ENCODE measurements at places on chromosomes 7 and 10.

GRCh38 chr7:2287745-2288144 is 26.5 kb downstream of the SNX8 start:
- no peaks in the 10 kb centered on the region for H3K27me3 ChIP-seq
- peaks cover 8% of the 10 kb centered on the region for H3K36me3 ChIP-seq
- no peak overlapping the region for H3K4me3 ChIP-seq
- no peak for DNase-seq

DNA sequence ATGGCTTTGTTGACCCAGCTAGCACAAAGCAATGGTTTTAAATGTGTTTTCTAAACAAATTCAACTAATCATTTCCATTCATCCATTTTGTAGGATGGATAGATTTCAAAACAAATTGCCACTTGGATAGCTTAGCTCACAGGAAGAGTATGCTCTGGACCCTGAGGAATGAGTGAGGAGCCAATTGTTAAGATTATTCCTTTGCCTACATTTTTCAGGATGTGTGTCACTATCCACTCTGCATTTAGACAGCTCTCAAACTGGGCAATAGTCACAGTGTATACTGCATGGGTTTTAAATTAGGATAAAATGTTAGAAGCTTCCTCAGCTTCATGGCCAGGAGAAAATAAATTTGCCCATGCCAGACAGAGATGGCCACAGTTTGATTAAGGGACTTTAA is 605.6 kb upstream of the TEX47 start:
- no peak overlapping the region for H3K4me3 ChIP-seq
- no peak for DNase-seq
- no peaks in the 10 kb centered on the region for H3K4me1 ChIP-seq
- no peaks in the 10 kb centered on the region for H3K27me3 ChIP-seq

GRCh38 chr10:61942604-61943461 is 41.3 kb downstream of the ARID5B start:
- H3K27ac ChIP-seq = peak overlapping the region; percentile 82
- H3K4me3 ChIP-seq = peak overlapping the region; percentile 75
- peaks cover 3% of the 10 kb centered on the region for H3K27me3 ChIP-seq
- H3K36me3 ChIP-seq = peaks cover 43% of the 10 kb centered on the region

- H3K4me3 ChIP-seq = no peak overlapping the region
- peaks cover 3% of the 10 kb centered on the region for H3K27me3 ChIP-seq
- H3K27ac ChIP-seq = peak overlapping the region; percentile 65
- no peaks in the 10 kb centered on the region for H3K4me1 ChIP-seq
- DNase-seq = no peak
- H3K36me3 ChIP-seq = peaks cover 24% of the 10 kb centered on the region
Measured at GRCh38 chr10:128096486-128097199, 29.6 kb downstream of the MKI67 start.

GRCh38 chr7:106678795-106679152 is 17.8 kb upstream of the CCDC71L start:
- no peak overlapping the region for H3K27ac ChIP-seq
- no peak overlapping the region for H3K4me3 ChIP-seq
- H3K36me3 ChIP-seq = peaks cover 6% of the 10 kb centered on the region
- DNase-seq = no peak

GRCh38 chr7:80127412-80128160 is 7.0 kb upstream of the GNAI1 start:
- no peak overlapping the region for H3K27ac ChIP-seq
- no peak for DNase-seq
- no peak overlapping the region for H3K4me3 ChIP-seq
- H3K36me3 ChIP-seq = no peaks in the 10 kb centered on the region

DNA sequence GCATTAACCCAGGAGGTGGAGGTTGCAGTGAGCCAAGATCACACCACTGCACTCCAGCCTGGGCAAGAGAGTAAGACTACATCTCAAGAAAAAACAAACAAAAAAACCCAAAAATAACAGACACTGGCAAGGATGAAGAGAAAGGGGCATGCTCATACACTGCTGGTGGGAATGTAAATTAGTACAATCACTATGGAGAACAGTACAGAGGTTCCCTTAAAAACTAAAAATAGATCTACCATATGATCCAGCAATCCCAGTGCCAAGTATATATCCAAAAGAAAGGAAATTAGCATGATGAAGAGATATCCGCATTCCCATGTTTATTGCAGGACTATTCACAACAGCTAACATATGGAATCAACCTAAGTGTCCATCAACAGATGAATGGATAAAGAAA is 66.4 kb upstream of the PLA2G12B start:
- DNase-seq = no peak
- H3K4me1 ChIP-seq = peaks cover 11% of the 10 kb centered on the region
- H3K4me3 ChIP-seq = no peak overlapping the region
- H3K27ac ChIP-seq = no peak overlapping the region
- no peaks in the 10 kb centered on the region for H3K27me3 ChIP-seq
- peaks cover 46% of the 10 kb centered on the region for H3K36me3 ChIP-seq

- no peak overlapping the region for H3K4me3 ChIP-seq
- H3K36me3 ChIP-seq = no peaks in the 10 kb centered on the region
- DNase-seq = no peak
- H3K27me3 ChIP-seq = no peaks in the 10 kb centered on the region
- H3K4me1 ChIP-seq = no peaks in the 10 kb centered on the region
- H3K27ac ChIP-seq = no peak overlapping the region
Measured at GRCh38 chr7:3188946-3189345, 112.1 kb upstream of the SDK1 start.

- H3K4me1 ChIP-seq = peaks cover 70% of the 10 kb centered on the region
- peak overlapping the region; percentile 99 for H3K27ac ChIP-seq
Measured at GRCh38 chr10:103854686-103855391, 537 bp downstream of the SH3PXD2A start.

- H3K4me1 ChIP-seq = peaks cover 19% of the 10 kb centered on the region
- peaks cover 4% of the 10 kb centered on the region for H3K27me3 ChIP-seq
- H3K36me3 ChIP-seq = peaks cover 46% of the 10 kb centered on the region
- H3K4me3 ChIP-seq = no peak overlapping the region
- H3K27ac ChIP-seq = peak overlapping the region; percentile 43
- DNase-seq = no peak
Measured at GRCh38 chr7:151472644-151473380, 32.9 kb upstream of the CRYGN start.

DNA sequence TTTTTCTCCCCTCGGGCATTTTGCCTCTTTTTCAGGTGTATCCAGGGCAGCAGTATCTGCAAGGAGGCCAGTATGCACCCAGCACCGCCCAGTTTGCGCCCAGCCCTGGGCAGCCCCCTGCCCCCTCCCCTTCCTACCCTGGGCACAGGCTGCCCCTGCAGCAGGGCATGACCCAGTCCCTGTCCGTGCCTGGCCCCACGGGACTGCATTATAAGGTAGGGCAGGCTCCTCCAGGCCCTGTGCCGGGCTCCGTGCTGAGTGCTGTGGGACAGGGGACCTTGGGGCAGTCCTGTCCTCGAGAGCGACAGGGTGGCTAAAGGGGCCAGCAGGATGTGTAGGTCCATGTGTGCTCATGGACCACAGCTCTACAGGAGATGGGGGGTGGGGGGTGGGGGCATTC is 10.6 kb downstream of the ZMIZ2 start:
- no peaks in the 10 kb centered on the region for H3K4me1 ChIP-seq
- peaks cover 11% of the 10 kb centered on the region for H3K36me3 ChIP-seq
- H3K4me3 ChIP-seq = no peak overlapping the region
- no peak overlapping the region for H3K27ac ChIP-seq

DNA sequence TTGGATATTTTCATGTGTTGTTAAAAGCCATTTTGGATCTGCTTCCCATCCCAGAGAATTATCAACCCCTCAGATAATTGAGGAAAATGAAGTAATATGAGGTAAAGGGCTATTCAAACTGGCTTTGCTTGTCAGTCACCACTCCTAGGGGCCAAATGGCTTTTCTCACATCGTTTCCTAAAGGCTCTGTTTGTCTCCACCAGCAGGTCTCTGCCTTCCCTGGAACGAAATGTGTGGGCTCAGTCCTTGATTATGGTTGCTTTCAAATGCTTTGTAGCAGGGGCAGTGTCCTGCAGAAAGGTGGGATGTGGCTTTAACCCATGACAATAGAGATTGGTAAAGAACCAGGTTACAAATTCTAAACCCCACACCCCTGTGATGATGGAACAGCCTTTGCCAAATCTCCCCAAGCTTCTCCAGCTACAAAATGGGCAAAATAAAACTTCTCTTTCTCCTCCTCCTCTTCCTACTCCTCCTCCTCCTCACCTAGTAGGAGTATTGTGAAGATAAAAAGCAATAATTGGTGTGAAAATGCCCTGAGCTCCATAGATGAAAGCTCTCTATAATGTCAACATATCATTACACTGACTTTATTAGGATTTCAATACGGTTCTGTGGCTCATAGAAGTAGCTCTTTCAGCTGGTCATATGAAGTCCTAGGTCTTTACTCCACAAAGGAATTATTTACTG is 127.6 kb downstream of the CHN2 start:
- no peaks in the 10 kb centered on the region for H3K36me3 ChIP-seq
- no peaks in the 10 kb centered on the region for H3K4me1 ChIP-seq
- H3K27ac ChIP-seq = no peak overlapping the region
- no peak for DNase-seq

DNA sequence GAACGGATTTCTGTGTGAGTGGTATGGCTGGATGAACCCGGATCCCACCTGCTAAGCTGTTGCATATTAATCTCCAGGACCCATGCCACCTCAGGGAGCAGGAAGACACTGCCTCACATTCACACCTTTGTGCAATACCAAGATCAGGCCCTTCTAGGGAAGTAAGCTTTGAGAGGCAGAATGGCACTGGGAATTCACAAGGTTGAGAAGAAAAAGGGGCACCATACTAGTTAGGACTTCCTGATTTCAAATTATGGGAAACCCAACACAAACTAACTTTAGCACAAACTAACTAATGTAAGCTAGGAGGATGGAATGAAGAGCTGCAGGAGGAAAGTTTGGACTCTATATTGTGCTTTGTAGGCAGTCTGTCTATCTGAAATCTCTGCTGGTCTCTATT is 71.3 kb downstream of the TBXAS1 start:
- H3K36me3 ChIP-seq = no peaks in the 10 kb centered on the region
- H3K27ac ChIP-seq = no peak overlapping the region
- H3K4me1 ChIP-seq = no peaks in the 10 kb centered on the region
- peaks cover 46% of the 10 kb centered on the region for H3K27me3 ChIP-seq

GRCh38 chr7:26090927-26091519 is 61.0 kb upstream of the NFE2L3 start:
- H3K27ac ChIP-seq = no peak overlapping the region
- H3K4me1 ChIP-seq = peaks cover 13% of the 10 kb centered on the region
- H3K36me3 ChIP-seq = no peaks in the 10 kb centered on the region
- peaks cover 11% of the 10 kb centered on the region for H3K27me3 ChIP-seq

GRCh38 chr7:114548081-114548980 is 133.7 kb downstream of the FOXP2 start:
- no peak overlapping the region for H3K4me3 ChIP-seq
- peaks cover 4% of the 10 kb centered on the region for H3K27me3 ChIP-seq
- no peaks in the 10 kb centered on the region for H3K36me3 ChIP-seq
- DNase-seq = no peak

- H3K27ac ChIP-seq = peak overlapping the region; percentile 20
- peak; percentile 71 for DNase-seq
- peak overlapping the region; percentile 90 for H3K4me3 ChIP-seq
- peaks cover 44% of the 10 kb centered on the region for H3K4me1 ChIP-seq
- H3K36me3 ChIP-seq = peaks cover 24% of the 10 kb centered on the region
- H3K27me3 ChIP-seq = peaks cover 3% of the 10 kb centered on the region
Measured at GRCh38 chr7:157339777-157340677, 3.2 kb downstream of the DNAJB6 start.

GRCh38 chr7:158527915-158528502 is 59.6 kb downstream of the PTPRN2 start:
- H3K4me3 ChIP-seq = no peak overlapping the region
- peaks cover 3% of the 10 kb centered on the region for H3K27me3 ChIP-seq
- H3K27ac ChIP-seq = no peak overlapping the region
- H3K4me1 ChIP-seq = no peaks in the 10 kb centered on the region
- no peaks in the 10 kb centered on the region for H3K36me3 ChIP-seq
- DNase-seq = no peak

GRCh38 chr10:15630353-15630752 is 89.4 kb downstream of the ITGA8 start:
- H3K4me1 ChIP-seq = peaks cover 11% of the 10 kb centered on the region
- no peaks in the 10 kb centered on the region for H3K36me3 ChIP-seq
- no peak overlapping the region for H3K27ac ChIP-seq
- DNase-seq = no peak
- H3K27me3 ChIP-seq = peaks cover 6% of the 10 kb centered on the region

GRCh38 chr7:3267966-3268690 is 32.9 kb upstream of the SDK1 start:
- no peak overlapping the region for H3K4me3 ChIP-seq
- no peaks in the 10 kb centered on the region for H3K36me3 ChIP-seq
- DNase-seq = no peak
- H3K4me1 ChIP-seq = no peaks in the 10 kb centered on the region
- no peak overlapping the region for H3K27ac ChIP-seq

DNA sequence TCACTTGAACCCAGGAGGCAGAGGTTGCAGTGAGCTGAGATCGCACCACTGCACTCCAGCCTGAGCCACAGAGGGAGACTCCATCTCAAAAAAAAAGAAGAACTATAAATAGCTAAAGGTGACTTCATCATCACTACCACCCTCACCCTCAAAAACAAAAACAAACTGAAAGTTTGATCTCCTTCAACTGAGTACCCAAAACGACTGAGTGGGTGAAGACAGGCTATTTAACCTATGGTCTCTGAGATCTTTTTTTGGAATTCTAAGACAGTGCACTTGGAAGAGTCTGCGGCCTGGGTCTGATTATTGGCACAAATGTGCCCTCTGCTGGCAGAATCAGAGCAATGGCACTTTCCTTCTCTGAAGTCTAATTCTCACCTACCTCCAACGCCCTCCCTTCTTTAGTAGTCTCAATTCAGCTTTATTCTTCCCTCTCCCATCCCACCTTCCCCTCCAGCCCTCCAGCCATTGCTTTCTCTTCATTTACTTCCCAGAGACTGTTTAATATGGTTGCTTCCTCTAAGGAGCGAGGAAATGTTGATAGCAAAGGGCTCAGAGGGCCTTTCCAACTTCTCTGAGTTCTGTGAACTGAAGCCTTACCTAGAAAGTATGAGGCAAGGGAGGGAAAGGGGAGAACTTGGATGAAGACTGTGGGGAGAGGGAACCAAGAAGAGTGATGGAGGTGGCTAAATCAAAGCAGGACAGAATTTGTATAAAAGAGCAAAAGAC is 2.9 kb upstream of the MYOZ1 start:
- H3K36me3 ChIP-seq = no peaks in the 10 kb centered on the region
- H3K27me3 ChIP-seq = no peaks in the 10 kb centered on the region
- H3K27ac ChIP-seq = no peak overlapping the region
- no peak overlapping the region for H3K4me3 ChIP-seq
- DNase-seq = peak; percentile 60

DNA sequence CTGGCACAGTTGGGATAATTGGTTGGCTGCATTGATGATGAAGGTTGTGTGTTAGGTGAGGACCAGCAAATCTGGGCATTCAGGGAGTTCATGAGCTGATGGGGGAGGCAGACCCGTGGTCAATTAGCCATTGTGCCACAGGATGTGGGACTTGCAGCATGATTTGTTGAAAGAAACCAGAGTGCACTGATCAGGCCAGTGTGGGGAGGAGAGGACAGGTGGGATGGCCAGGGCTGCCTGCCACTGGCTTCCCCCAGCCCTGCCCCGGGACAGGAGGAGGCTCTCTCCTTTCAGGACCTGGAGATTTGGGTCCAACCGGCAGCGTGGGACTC is 4.3 kb downstream of the CLIP2 start:
- H3K4me1 ChIP-seq = peaks cover 48% of the 10 kb centered on the region
- H3K4me3 ChIP-seq = no peak overlapping the region

- no peak overlapping the region for H3K27ac ChIP-seq
- no peak for DNase-seq
- no peaks in the 10 kb centered on the region for H3K27me3 ChIP-seq
- H3K4me3 ChIP-seq = no peak overlapping the region
- no peaks in the 10 kb centered on the region for H3K36me3 ChIP-seq
Measured at GRCh38 chr7:118938845-118939244, 714.3 kb downstream of the ANKRD7 start.

- H3K36me3 ChIP-seq = no peaks in the 10 kb centered on the region
- no peak for DNase-seq
- H3K27ac ChIP-seq = no peak overlapping the region
- H3K4me1 ChIP-seq = no peaks in the 10 kb centered on the region
Measured at GRCh38 chr7:135900065-135900546, 77.1 kb downstream of the MTPN start.
